ENCODE measurements at places on chromosomes 3 and 15. TPM values are rescaled to one million over a fixed set of nuclear protein-coding genes. Genes with fewer than 3 reads are reported as not detected.

Gene TM4SF18
- total RNA-seq = 8.0 TPM

Gene WDR93
- not detected for total RNA-seq

Gene SLC24A5
- not detected for total RNA-seq

Gene RBP2
- total RNA-seq = not detected

Gene TMEM158
- total RNA-seq = 1.5 TPM

Gene TRIM71
- not detected for total RNA-seq

Gene APPL1
- 49.0 TPM for total RNA-seq

Gene DGKG
- not detected for total RNA-seq

Gene ATP1B3
- total RNA-seq = 35.4 TPM

Gene TMEM40
- 21.4 TPM for total RNA-seq

Gene GATA2
- under 0.01 TPM for total RNA-seq

All from tracheal epithelial cell (primary cell).